CD4-positive, CD25-positive, alpha-beta regulatory T cell (primary cell): ENCODE measurements at places on chromosomes 3 and 15. TPM values are rescaled to one million over a fixed set of nuclear protein-coding genes. Genes with fewer than 3 reads are reported as not detected.

GRCh38 chr3:185702262-185703225 is 116.4 kb downstream of the SENP2 start:
- DNase-seq: no peak
- no peak overlapping the region for H3K27ac ChIP-seq
- no peaks in the 10 kb centered on the region for H3K36me3 ChIP-seq

Gene MED12L
- total RNA-seq: 2.7 TPM

GRCh38 chr3:66149269-66149668 is 71.5 kb upstream of the SLC25A26 start:
- H3K27ac ChIP-seq: no peak overlapping the region
- no peaks in the 10 kb centered on the region for H3K36me3 ChIP-seq
- no peak for DNase-seq
- peaks cover 7% of the 10 kb centered on the region for H3K27me3 ChIP-seq
- H3K4me3 ChIP-seq: no peak overlapping the region

Gene DAZL
- total RNA-seq: not detected

DNA sequence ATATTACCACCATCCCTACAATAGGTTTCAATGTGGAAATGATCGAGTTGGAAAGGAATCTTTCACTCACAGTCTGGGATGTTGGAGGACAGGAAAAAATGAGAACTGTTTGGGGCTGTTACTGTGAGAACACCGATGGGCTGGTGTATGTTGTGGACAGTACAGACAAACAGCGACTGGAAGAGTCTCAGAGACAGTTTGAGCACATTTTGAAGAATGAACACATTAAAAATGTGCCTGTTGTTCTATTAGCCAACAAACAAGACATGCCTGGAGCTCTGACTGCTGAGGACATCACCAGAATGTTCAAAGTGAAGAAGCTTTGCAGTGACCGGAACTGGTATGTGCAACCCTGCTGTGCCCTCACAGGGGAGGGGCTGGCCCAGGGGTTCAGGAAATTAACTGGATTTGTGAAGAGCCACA is 510 bp downstream of the ARL14 start:
- no peaks in the 10 kb centered on the region for H3K27me3 ChIP-seq
- no peak overlapping the region for H3K4me3 ChIP-seq
- H3K4me1 ChIP-seq: no peaks in the 10 kb centered on the region
- no peaks in the 10 kb centered on the region for H3K36me3 ChIP-seq

GRCh38 chr3:125260158-125260557 is 47.6 kb upstream of the SLC12A8 start:
- no peak for DNase-seq
- H3K4me1 ChIP-seq: no peaks in the 10 kb centered on the region
- H3K27me3 ChIP-seq: no peaks in the 10 kb centered on the region
- peaks cover 11% of the 10 kb centered on the region for H3K36me3 ChIP-seq

DNA sequence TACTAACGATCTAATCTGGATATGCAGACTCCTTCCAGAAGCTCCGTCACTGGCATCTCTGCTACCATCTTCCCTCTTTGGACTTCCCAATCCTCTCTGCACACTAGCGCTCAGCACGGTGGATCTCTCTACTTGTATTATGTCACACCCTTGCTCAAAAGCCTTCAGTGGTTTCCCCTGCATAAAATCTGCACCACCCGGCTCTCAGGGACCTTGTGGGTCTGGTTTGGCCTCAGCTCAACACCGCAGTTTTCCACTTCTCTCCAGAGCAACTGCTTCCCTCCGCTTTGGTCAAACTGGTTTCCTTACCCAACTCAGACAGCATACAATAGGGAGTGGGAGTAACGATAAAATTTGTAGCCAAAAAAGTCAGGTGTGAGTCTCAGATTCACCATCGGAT is 30.7 kb upstream of the HES1 start:
- H3K27ac ChIP-seq: no peak overlapping the region
- no peaks in the 10 kb centered on the region for H3K36me3 ChIP-seq
- H3K27me3 ChIP-seq: peaks cover 3% of the 10 kb centered on the region
- no peak overlapping the region for H3K4me3 ChIP-seq
- H3K4me1 ChIP-seq: peaks cover 12% of the 10 kb centered on the region

- no peak for DNase-seq
- H3K4me1 ChIP-seq: no peaks in the 10 kb centered on the region
- no peaks in the 10 kb centered on the region for H3K27me3 ChIP-seq
- no peaks in the 10 kb centered on the region for H3K36me3 ChIP-seq
- H3K27ac ChIP-seq: no peak overlapping the region
- no peak overlapping the region for H3K4me3 ChIP-seq
Measured at GRCh38 chr3:138465925-138466324, 31.5 kb downstream of the ESYT3 start.

Gene WDR72
- total RNA-seq: not detected

GRCh38 chr3:123394391-123395020 is 54.4 kb downstream of the ADCY5 start:
- H3K4me3 ChIP-seq: no peak overlapping the region
- H3K27me3 ChIP-seq: no peaks in the 10 kb centered on the region
- DNase-seq: no peak
- H3K27ac ChIP-seq: no peak overlapping the region

Gene CX3CR1
- total RNA-seq: 1.0 TPM

DNA sequence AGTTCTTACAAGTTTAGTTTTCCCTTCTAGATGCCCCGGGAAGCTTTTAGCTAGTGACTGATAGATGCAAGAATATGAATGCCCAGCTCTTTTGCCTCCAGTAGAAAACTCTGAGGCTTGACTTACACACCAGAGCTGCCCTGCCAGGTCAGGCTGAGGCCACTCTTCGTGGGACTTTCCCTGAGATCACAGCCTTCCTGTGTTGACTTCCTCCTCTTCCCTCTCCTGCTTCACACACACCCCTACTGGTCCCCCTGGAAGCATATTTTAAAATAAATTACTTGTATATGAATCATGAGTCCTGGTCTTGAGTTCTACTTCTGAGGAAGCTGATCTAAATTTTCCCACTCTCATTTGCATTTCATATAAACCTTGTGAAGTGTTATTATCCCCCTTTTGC is 413.7 kb downstream of the PDCD6IP start:
- H3K4me1 ChIP-seq: no peaks in the 10 kb centered on the region
- no peaks in the 10 kb centered on the region for H3K36me3 ChIP-seq
- H3K27ac ChIP-seq: no peak overlapping the region
- no peak for DNase-seq
- H3K4me3 ChIP-seq: no peak overlapping the region
